Suppressor macrophage (primary cell): ENCODE measurements at places on chromosomes 12 and 14.

GRCh38 chr14:36426836-36427235 is 93.2 kb downstream of the NKX2-1 start:
- DNase-seq: no peak

GRCh38 chr14:69848903-69849391 is 30.3 kb upstream of the SMOC1 start:
- no peak for DNase-seq

GRCh38 chr14:102805941-102806340 is 28.7 kb downstream of the TRAF3 start:
- no peak for DNase-seq

- no peak for DNase-seq
Measured at GRCh38 chr12:116933091-116933490, 22.3 kb downstream of the FBXW8 start.

DNA sequence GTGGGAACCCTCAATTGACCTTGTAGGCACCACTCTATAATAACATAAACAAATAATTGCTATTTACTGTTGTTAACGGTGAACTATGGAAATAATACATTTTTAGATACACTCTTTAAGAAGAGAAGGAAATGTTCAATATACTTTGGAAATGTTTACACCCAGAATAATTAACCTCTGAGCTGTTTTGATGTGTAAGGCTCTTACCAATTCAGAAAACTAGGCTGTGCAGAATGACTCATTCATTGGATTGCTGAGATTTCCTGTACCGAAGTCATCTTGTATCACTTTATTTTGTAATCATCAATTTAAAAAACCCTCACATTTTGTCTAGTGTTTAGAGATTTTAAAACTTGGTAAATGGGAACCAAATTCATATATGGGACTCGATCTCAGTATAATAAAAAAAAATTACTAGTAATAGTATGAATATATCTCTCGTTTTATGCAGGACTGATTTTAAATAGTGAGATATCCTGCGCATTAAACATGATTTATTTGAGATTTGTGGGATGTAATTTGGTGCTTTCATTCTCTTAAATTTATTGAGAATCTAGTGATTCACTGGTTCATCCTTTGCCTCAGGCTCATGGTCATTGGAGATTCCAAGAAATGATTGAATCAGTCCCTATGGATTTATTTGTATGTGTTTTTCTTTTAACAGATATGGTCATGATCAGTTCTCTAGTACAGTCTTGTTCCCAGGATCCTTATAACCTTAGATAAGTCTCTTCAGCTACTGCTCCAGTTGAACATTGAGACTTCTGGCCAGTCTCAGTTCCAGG is 3.9 kb downstream of the SAMD4A start:
- DNase-seq: peak; percentile 47

DNA sequence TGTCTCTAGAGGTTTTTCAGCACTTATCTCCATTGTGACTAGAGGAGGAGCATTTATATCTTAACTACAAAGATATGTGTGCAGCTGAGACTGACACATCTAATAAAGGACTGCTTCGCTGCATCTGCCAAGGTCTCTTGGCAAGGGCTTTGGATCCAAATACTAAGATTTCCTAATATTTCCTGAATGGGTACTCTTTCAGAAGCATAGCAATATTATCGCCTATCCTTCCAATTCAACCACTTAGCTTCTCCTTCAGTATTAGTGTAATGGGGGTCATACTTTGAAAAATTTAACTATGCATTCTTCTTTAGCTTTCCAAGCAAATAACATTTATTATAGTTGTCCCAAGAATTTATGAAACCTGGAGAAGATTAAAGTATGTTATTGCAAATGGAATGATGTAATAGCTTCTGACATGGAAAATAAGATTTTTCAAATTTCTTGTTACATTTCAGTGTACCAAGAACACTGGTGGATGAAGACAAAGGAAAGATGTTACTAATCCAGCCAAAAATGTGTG is 243.0 kb upstream of the PDE3A start:
- DNase-seq: no peak

DNA sequence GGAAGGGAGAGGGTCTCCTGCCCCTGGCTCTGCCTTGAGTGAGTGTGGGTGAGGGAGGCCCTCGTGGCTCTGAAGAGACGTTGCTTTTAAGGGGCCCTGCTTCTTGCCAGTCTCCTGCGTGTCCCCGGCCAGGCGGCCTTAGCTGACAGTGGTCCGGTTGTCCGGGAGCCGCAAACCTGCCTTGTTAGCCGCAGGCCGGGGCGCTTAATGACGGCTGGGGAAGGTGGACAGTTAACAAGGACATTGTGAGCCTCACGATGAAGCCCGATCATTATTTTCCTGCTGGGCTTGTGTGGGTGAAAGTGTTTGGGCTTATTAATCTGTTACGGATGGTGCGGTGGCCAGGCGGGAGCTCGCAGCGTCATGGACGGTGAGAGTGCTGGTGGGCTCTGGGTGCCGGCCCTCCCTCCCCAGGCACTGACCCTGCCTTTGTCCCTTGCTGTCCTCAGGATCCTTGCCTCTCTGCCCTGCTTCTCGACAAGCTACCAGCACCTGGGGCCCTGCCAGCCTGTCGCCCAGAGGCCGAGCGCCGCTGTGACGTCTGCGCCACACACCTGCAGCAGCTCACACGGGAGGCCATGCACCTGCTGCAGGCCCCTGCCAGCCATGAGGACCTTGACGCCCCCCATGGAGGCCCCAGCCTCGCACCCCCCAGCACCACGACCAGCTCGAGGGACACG is 13.3 kb downstream of the KIF26A start:
- no peak for DNase-seq

GRCh38 chr14:98189511-98189910 is 1082.5 kb downstream of the BCL11B start:
- DNase-seq: no peak

GRCh38 chr14:90732139-90732538 is 84.1 kb downstream of the TTC7B start:
- DNase-seq: peak; percentile 69

DNA sequence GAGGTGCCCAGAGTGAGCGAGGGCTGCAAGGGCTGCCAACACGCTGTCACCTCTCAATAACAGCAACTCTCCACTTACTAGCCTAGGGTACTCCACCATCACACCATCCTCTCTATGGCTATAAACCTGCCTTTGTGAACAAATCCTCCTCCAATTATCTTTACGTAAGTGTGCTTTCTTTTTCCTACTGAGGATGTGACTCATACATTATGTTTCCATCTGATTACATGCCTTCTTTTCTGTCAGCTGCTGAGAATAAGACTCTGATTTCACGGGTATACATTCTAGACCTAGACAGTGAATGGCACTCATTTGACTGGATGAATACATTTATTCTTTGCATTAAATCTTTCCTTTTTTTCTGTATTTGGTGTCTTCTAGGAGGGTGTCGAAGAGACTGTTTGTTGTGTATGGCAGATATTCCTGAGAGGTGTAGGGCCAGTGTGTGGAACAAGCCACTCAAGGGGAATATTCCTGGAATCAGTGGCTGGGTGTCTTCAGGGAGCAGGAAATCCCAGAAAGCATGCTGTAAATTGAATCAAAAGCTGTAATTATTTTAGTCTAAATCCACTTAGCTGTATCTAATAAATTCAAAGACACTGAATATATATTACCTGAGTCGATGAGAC is 327.3 kb upstream of the TMTC1 start:
- DNase-seq: no peak

GRCh38 chr14:34081101-34081575 is 130.3 kb upstream of the EGLN3 start:
- no peak for DNase-seq

GRCh38 chr12:52946797-52947547 is 1.9 kb upstream of the KRT18 start:
- DNase-seq: no peak

- no peak for DNase-seq
Measured at GRCh38 chr14:75449696-75450095, 21.9 kb downstream of the JDP2 start.

- no peak for DNase-seq
Measured at GRCh38 chr12:5376591-5377207, 55.2 kb upstream of the NTF3 start.

DNA sequence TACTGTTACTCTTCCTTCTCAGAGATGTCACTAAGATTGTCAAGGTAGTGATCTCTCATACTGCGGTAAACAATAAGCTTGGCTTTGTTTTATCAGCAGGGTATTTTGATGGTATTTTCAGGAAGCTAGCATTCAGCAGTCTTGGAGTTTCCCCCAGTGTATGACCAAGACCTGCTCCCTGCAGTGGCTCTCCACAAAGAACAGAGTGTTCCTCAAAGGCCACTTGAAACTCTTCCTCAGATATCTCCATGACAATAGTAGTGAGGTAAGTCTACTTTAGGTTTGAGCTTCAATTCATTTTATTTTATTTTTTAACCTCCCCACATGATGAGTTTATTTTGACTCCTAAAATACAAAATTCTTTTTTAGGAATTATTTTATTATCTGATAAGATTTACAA is 74.0 kb upstream of the G2E3 start:
- DNase-seq: no peak

- no peak for DNase-seq
Measured at GRCh38 chr12:34302131-34302885, 280.0 kb downstream of the ALG10 start.

DNA sequence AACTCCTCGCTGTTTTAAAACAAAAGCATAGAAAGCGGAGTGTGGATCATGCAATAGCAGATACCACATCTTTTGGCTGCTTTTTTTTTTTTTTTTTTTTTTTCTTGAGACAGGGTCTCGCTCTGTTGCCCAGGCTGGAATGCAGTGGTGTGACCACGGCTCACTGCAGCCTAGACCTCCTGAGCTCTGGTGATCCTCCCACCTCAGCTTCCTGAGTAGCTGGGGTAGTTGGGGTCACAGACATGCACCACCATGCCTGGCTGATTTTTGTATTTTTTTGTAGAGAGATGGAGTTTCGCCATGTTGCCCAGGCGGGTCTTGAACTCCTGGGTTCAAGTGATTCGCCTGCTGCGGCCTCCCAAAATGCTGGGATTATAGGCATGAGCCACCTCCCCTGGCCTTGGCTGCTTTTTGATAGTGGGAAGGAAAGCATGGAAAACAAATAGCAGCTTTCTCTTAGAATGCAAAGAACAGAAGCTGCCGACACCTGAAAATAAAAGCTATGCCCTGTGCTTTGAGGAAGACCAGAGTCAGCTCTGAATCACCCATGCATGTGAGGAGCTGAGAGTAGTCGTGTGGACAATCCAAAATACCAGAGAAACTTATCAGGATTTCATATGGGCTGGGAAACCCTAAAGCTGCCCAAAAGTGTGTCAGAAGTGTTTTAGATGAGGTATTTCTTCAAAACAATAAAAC is 3.6 kb upstream of the ELK3 start:
- DNase-seq: no peak

GRCh38 chr12:32765906-32766305 is 10.2 kb upstream of the YARS2 start:
- DNase-seq: no peak

DNA sequence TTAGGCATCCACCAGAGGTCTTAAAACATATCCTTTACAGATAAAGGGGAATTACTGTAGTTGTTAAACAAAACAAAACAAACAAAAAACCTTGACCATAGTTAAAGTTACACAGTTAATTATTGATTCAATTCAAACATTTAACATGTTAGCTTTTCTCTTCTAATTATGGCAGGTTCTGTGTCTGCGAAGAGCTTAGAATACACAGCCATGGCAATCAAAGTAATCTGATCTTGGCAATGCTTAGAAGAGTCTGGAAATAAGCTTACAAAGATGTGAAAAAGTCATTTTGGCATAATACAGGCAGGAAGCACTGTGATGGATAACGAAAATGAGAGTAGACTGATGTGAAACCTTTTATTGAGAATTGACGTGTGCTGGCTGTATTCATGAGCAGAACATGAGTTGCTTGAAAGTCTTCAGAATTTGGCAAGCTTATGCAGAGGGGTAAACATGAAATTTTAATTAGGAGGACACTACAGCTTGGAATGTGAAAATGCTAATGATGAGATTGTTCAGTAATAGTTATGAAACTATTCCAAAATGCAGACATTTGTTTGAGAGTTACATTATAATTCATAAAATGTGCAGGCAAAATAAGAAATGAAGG is 629.6 kb downstream of the FSCB start:
- DNase-seq: no peak

- no peak for DNase-seq
Measured at GRCh38 chr12:114165921-114166320, 199.8 kb upstream of the RBM19 start.

DNA sequence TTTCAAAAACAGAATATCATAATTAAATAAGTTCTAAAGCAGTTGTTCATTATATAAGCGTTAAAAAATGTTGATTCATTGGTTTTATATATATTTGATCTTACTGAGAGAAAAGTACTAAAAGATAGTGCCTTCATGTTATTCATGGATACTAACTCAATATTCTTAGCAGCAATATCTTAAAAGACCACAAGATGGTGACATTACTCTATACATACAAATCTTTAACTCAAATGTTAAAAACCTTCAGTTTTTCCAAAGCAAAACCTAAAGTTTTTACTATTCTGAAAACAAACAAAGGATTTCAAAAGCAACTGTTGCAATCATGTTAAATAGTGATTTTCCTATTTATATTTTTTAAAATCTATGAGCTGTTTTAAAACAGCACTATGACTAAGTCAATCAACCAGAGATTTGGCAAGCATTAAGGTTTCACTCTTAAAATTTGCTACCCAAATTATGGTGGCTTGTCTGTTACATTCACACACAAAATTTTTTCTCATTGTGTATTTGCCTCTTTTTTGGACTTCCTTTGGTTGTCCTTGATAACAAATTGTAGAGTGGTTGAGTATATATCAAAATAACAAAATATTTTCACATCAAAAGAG is 50.1 kb upstream of the RERGL start:
- peak; percentile 71 for DNase-seq

DNA sequence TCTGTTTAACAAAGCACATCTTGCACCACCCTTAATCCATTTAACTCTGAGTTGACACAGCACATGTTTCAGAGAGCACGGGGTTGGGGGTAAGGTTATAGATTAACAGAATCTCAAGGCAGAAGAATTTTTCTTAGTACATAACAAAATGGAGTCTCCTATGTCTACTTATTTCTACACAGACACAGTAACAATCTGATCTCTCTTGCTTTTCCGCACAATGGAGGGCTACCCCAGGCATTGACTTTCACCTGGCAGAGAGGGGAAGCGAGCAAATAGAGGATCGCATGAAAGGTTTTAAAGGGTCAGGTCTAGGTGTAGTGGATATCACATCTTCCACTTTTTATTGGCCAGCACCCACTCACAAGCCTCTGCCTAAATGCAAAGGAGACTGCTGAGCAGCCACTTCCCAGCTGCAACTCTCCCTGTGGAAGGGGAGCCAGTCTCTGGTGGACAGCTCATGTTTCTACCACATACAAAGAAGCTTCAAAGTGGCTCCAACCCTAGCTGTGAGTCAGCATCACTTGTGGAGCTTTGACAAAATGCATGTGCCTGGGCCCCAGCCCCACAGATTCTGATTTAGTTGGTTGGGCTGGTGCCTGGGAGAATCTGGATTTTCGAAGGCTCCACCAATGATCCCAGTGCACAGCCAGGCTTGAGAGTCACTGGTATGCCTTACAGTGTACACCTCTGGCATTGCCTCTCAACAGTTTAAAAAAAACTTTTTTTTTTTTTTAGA is 7.2 kb upstream of the FNTB start:
- DNase-seq: no peak
